ENCODE measurements at places on chromosomes 3 and 15. TPM values are rescaled to one million over a fixed set of nuclear protein-coding genes. Genes with fewer than 3 reads are reported as not detected.
A peak's percentile ranks its signal among the peaks of the same experiment; 100 is the strongest.

DNA sequence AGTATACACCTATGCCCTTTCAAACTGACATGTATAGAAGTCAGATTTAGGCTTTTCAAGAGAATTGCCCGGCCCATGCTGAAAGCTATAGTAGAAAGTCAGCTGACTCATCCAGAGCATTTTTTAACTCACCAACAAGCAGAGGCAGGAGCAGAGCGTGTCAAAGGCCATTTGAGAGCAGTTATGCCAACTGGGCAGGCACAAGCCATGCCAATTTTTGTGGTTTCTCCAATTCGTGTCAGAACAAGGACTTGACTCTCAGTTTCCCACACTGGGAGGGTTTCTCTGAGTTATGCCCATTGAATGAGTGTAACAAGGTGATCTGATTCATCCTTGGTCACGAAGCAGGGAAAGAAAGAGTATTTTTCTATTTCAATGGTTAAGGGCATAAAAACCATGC is 403.3 kb upstream of the THBS1 start:
- DNase-seq: no peak
- no peak overlapping the region for H3K4me3 ChIP-seq
- no peaks in the 10 kb centered on the region for H3K27me3 ChIP-seq
- no peak overlapping the region for H3K27ac ChIP-seq
- no peaks in the 10 kb centered on the region for H3K36me3 ChIP-seq
- H3K4me1 ChIP-seq: peaks cover 28% of the 10 kb centered on the region

GRCh38 chr3:72652395-72652794 is 195.8 kb downstream of the SHQ1 start:
- no peak for DNase-seq
- no peaks in the 10 kb centered on the region for H3K36me3 ChIP-seq
- H3K27me3 ChIP-seq: peaks cover 25% of the 10 kb centered on the region
- H3K4me3 ChIP-seq: no peak overlapping the region
- H3K4me1 ChIP-seq: no peaks in the 10 kb centered on the region

RBP2 gene
- not detected for total RNA-seq

DNA sequence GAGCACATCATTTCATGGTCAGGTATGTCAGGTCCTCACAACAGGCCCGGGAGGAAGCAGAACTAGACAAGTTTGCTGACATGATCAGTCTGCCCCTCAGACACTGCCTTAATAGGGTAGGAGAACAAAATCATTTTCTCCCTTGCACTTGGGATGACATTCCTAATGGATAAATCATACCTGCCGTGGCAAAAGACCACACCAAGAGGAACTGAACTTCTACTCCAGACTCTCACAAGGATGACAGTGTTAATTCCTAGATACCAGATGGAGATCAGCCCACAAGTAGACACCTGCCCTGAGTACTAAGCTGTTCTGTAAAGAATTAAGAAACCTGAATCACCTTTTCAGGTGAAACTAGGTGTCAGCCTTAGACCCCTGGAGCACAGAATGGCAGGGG is 19.5 kb downstream of the SIAH2 start:
- no peak overlapping the region for H3K4me3 ChIP-seq

GRCh38 chr3:100781301-100781700 is 72.0 kb downstream of the TFG start:
- no peaks in the 10 kb centered on the region for H3K27me3 ChIP-seq
- H3K4me1 ChIP-seq: peaks cover 10% of the 10 kb centered on the region
- DNase-seq: peak; percentile 65
- H3K4me3 ChIP-seq: no peak overlapping the region
- H3K36me3 ChIP-seq: no peaks in the 10 kb centered on the region
- H3K27ac ChIP-seq: no peak overlapping the region

DNA sequence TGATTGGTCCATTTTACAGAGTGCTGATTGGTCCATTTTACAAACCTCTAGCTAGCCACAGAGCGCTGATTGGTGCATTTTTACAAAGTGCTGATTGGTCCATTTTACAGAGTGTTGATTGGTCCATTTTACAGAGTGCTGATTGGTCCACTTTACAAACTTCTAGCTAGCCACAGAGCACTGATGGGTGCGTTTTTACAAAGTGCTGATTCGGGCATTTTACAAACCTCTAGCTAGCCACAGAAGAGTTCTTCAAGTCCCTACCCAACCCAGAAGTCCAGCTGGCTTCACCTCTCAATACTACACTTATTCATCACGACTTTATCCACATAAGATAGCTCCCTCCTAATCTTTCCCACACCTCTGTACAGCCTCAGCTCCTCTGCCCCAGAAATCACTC is 899.8 kb downstream of the TUSC7 start:
- no peak overlapping the region for H3K27ac ChIP-seq
- no peaks in the 10 kb centered on the region for H3K4me1 ChIP-seq
- no peaks in the 10 kb centered on the region for H3K36me3 ChIP-seq
- H3K27me3 ChIP-seq: no peaks in the 10 kb centered on the region
- no peak overlapping the region for H3K4me3 ChIP-seq

DNA sequence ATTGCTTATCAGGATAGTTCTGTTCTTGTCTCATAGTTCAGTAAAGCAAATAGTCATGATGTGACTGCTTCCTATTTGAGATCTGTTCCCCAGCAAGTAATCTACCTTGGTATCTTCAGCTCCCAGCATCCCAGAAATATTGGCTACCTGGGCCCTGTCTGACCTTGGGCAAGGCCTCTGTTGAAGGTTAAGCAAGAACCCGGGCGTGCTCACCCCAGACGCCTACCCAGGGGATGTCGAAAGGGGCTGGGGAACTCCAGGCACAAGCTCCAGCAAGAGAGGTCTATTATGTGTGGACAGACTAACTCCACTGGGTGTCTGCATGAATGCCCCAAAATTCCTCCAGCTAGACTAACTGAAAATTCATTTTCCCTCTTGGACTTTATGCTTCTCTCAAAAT is 37.3 kb upstream of the IGF1R start:
- no peak overlapping the region for H3K27ac ChIP-seq
- no peak for DNase-seq
- H3K36me3 ChIP-seq: no peaks in the 10 kb centered on the region
- peaks cover 20% of the 10 kb centered on the region for H3K27me3 ChIP-seq
- no peak overlapping the region for H3K4me3 ChIP-seq

DNA sequence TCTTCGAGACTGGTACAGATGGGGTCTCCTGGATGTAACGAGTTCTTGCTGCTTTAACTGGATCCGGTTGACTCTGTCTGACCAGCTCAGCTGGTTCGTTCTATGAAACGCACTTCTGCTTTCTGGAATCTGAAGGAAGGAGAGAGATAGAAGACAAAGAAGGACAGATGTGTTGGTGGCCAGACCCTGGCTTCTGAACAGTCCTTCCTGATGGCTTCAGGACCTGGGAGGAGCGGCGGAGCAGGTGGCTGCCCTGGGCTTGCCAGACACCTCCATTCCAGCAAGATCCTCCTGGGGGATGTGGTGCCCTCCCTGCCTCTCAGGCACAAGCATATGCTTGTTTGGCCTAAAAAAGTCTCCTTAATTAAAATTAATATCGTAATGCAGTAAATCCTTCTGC is 99.9 kb downstream of the APBA2 start:
- no peaks in the 10 kb centered on the region for H3K36me3 ChIP-seq
- H3K27ac ChIP-seq: peak overlapping the region; percentile 60
- H3K4me1 ChIP-seq: peaks cover 11% of the 10 kb centered on the region
- H3K4me3 ChIP-seq: no peak overlapping the region
- DNase-seq: no peak

- peaks cover 4% of the 10 kb centered on the region for H3K27me3 ChIP-seq
- no peaks in the 10 kb centered on the region for H3K36me3 ChIP-seq
- H3K27ac ChIP-seq: no peak overlapping the region
- H3K4me3 ChIP-seq: no peak overlapping the region
- DNase-seq: no peak
Observed at GRCh38 chr3:192940129-192940528, 22.5 kb upstream of the MB21D2 start.

DNA sequence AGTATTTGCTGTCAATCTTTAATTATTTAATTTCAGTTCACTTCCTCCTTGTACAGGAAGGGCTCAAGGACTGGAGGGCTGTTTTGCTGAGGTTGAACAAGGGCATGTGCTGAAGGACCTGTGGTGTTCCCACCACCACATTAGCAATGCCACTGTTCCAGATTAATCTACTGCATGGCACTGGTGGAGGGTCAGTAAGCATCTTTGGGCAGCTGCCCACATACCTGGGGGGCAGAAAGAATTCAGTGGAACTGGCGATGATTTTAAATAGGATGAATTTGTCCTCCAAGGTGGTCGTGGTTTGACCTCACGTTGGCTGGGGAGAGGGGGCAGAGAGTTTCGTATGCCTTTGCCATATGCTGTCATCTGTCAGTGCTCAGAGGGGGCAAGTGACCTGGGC is 244.8 kb downstream of the TLE3 start:
- no peak for DNase-seq
- H3K36me3 ChIP-seq: no peaks in the 10 kb centered on the region
- H3K4me1 ChIP-seq: peaks cover 24% of the 10 kb centered on the region
- H3K27me3 ChIP-seq: no peaks in the 10 kb centered on the region

GRCh38 chr3:52029053-52029452 is 27.3 kb downstream of the DUSP7 start:
- no peak overlapping the region for H3K27ac ChIP-seq
- no peaks in the 10 kb centered on the region for H3K36me3 ChIP-seq
- no peak for DNase-seq

C3orf22 gene
- not detected for total RNA-seq

DNA sequence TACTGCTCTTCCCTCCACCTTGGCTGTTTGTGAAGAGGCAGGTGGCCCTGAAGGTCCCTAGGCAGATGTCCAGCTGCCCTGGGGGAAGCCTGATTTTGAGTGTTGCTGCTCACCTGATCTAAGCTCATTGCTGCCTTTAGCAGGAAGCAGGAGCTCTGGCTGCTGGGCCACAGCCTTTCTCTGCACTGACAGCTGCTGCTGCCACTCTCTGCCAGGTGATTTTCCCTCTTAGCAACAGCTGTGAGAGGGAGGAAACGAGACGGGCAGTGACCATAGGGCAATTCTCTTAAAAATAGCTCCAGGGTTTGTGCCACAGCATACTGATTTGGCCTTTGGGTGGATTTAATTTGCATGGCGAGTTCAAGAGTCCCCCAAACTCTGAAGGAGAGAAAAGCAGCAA is 415.8 kb upstream of the SEMA6D start:
- no peak overlapping the region for H3K27ac ChIP-seq
- no peaks in the 10 kb centered on the region for H3K36me3 ChIP-seq
- H3K4me3 ChIP-seq: no peak overlapping the region
- no peak for DNase-seq
- H3K4me1 ChIP-seq: no peaks in the 10 kb centered on the region

TM4SF1 gene
- total RNA-seq: 366 TPM

RASGRP1 gene
- total RNA-seq: 1.9 TPM

DNA sequence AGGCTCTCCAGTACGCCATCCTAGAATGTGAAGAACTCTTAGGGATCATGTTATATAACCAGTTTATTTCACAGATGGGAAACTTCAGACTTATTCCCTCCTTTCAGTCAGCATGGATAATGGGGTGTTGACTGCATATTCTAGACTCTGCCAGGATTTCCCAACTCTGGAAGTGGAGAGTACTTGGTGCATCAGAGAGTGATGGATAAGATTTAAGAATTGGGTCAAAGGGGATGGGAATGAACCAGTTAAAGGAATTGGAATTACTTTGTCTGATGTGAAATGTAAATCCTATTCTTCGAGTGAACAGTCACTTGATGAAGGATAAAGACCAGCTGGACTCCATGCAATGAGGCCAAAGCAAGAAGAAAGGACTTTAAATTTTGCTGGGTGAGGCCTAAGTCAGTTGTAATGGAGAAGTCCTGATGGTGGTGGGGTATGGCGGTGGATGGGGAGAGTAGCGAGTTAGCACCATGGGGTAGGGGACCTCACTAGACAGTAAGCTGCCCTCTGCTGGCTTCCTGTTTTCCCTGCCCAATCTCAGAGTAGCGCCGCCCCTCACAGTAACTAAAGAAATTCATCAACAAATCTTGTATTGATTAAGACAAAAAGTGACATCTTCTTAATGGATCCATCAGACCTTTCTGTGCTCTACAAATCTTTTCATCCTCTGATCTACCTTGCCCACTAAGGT is 7.3 kb upstream of the CACNA1D start:
- H3K4me3 ChIP-seq: no peak overlapping the region
- no peaks in the 10 kb centered on the region for H3K36me3 ChIP-seq
- DNase-seq: no peak
- no peak overlapping the region for H3K27ac ChIP-seq
- H3K27me3 ChIP-seq: peaks cover 8% of the 10 kb centered on the region
- no peaks in the 10 kb centered on the region for H3K4me1 ChIP-seq

DNA sequence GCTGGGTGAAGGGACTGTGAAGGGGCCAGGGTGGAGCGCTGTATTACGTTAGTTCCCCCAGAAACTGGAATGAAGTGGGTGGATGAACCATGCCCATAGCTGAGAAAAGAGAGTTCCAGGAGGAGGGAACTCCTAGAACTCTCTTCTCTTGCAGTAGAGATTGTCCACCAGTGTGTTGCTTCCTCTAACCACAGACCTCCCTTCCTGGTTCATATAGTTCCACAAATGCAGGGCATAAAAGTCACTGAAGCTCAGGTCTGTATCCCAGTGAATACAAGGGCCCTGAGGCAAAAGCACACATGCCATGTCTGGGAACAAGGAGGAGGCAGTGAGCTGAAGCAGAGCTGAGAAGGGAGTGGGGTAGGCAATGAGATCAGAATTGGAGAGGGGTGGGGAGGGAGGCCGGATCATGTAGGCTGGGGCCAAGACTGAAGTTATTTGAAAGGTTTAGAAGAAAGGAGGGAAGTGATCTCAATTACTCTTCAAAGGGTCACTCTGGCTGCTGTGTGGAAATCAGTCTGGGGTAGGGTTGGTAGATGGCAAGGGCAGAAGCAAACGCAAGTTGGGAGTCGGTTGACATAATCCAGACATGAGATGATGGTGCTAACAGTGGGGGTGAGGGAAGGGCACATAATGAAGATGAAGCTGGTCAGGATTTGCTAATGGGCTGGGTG is 6.5 kb downstream of the A4GNT start:
- no peak overlapping the region for H3K4me3 ChIP-seq
- peaks cover 11% of the 10 kb centered on the region for H3K4me1 ChIP-seq
- H3K27ac ChIP-seq: peak overlapping the region; percentile 84

DNA sequence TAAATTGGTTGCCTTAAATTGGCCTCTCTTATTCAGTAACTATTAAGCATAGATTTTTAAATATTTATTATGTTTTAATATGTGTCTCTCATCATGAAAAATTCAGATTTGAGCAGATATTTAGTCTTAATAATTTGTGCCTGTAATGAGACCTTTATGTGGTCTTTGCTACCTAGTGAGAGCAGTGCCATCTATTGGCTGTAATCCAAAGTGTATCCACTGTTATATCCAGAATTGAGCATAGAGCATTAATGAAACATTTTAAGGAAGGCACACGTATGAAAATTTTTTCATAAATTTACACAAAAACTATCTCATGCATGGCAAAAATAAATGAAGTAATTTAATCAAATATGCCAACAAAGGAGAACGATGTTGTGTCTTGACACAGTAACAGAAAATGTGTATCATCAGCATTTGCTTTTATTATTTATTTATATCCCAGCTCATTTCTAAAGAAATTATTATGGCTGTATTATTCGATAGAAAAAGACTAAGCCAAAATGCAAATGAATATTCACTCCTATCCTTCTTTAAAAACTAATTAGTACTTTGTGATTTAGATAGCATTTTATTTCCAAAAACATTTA is 203.5 kb downstream of the RSRC1 start:
- H3K4me3 ChIP-seq: no peak overlapping the region
- DNase-seq: peak; percentile 7
- no peaks in the 10 kb centered on the region for H3K36me3 ChIP-seq
- no peaks in the 10 kb centered on the region for H3K4me1 ChIP-seq
- no peak overlapping the region for H3K27ac ChIP-seq

SNX1 gene
- total RNA-seq: 34.7 TPM

CHL1 gene
- total RNA-seq: 1.6 TPM

ERICH6 gene
- not detected for total RNA-seq

AQP9 gene
- total RNA-seq: not detected

TRH gene
- total RNA-seq: not detected

CADPS gene
- not detected for total RNA-seq

- H3K36me3 ChIP-seq: peaks cover 11% of the 10 kb centered on the region
- no peak for DNase-seq
- H3K27ac ChIP-seq: no peak overlapping the region
- no peak overlapping the region for H3K4me3 ChIP-seq
- peaks cover 20% of the 10 kb centered on the region for H3K4me1 ChIP-seq
Observed at GRCh38 chr3:187737006-187737367, 8.3 kb downstream of the BCL6 start.

All from IMR-90 (cell line).